ENCODE measurements at places on chromosomes 13 and 19. TPM values are rescaled to one million over a fixed set of nuclear protein-coding genes. Genes with fewer than 3 reads are reported as not detected.

Gene SEMA6B
- total RNA-seq: 143 TPM

Gene FFAR3
- not detected for total RNA-seq

Gene ZNF582
- total RNA-seq: 2.5 TPM

Gene GPC6
- total RNA-seq: 0.17 TPM

Gene TECR
- total RNA-seq: 25.5 TPM

Gene PSG2
- total RNA-seq: not detected

Measured in dermis blood vessel endothelial cell (primary cell).